ENCODE measurements at places on chromosomes 1 and 21. TPM values are rescaled to one million over a fixed set of nuclear protein-coding genes. Genes with fewer than 3 reads are reported as not detected.

Gene TMEM82
- total RNA-seq = not detected

Gene EFNA4
- total RNA-seq = 11.3 TPM

Gene IGSF3
- 0.47 TPM for total RNA-seq

Gene SLC2A5
- under 0.01 TPM for total RNA-seq

Gene PTPRC
- 0.28 TPM for total RNA-seq

Gene OR2L3
- not detected for total RNA-seq

Gene DPYD
- total RNA-seq = 52.9 TPM

Gene GMEB1
- 8.2 TPM for total RNA-seq

Gene OR2G6
- not detected for total RNA-seq

Gene SETSIP
- 0.09 TPM for total RNA-seq

Gene LCE6A
- not detected for total RNA-seq

Gene RNU1-3
- total RNA-seq = 5,329 TPM

Gene PFKFB2
- total RNA-seq = 1.1 TPM

Gene MOB3C
- 8.7 TPM for total RNA-seq

Gene RAB7B
- 0.09 TPM for total RNA-seq

Gene NR1I3
- total RNA-seq = not detected

Gene PHC2
- 70.7 TPM for total RNA-seq

Gene LINGO4
- total RNA-seq = not detected

Gene CREB3L4
- total RNA-seq = 5.9 TPM

Gene SLC25A34
- 0.38 TPM for total RNA-seq

Gene HES4
- total RNA-seq = 17.0 TPM

Gene PTPN22
- 3.7 TPM for total RNA-seq
